CD4-positive, alpha-beta memory T cell (primary cell): ENCODE measurements at places on chromosomes 12 and 14. TPM values are rescaled to one million over a fixed set of nuclear protein-coding genes. Genes with fewer than 3 reads are reported as not detected.

DNA sequence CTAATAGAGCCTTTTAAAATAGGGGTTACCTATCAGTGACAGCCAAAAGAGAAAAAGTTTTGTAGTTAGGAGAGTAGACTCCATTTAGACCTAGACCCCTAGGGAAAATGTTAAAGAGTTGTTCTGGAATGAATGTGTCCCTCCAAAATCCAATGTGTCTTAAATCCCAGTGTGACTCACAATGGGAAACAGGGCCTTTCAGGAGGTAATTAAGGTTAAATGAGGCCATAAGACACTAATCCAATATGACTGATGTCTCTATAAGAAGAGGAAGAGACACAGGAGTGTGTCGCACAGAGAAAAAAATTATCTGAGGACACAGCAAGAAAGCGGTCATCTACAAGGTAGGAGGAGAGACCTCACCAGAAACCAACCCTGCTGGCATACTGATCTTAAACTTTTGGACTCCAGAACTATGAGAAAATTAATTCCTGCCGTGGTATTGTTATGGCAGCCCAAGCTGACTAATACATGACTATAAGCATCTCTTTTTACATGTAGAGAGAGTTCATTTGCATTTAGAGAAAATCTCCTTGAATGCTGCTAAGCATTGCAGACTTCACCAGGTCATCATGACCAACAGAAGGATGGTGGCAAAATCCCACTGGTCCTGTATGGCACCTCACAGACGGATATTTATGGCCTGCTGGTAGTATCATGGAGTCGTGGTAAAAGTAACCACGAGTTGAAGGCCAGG lies 259.6 kb upstream of the TMTC1 start:
- no peak for DNase-seq

DNA sequence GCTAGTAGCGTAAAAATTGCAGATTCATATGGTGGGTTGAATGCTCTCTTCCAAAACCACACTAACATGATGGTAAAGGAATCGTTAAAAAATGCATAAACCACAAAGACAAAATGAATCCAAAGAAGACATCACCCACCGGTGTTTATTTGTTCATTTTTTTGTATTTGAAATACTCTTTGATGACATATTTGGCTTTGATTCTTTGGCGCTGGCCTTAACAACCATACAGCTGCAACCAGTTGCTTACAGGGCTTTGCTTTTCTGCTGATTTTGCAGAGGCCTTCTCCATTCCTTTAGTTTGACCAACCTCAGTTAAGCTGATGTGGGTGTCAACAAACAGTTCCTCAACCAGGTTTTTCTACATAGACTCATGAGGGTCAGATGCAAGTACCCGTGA lies 103.5 kb downstream of the CACNA1C start:
- DNase-seq, result no peak

- DNase-seq, result no peak
Measured at GRCh38 chr14:72169521-72169920, 237.3 kb downstream of the RGS6 start.

AMHR2 gene
- not detected for polyA plus RNA-seq

DNA sequence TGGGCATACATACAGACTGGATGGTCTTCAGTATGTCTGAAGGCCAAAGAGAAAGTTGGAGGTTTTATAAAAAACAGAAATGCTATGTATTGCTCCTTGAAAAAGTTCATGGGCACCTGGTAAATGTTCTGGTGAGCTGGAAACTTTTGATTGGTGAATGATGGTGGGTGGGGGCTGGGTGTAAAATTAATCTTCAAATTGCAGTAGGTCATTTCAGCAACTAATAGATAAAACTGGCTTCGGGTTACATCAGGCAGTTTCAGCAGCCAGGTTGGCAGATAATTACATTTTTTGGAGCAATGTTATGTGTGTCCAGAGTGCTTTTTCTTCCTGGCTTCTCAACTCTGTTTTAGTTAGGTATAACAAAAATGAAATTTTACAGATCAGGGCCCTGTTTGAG lies 35.3 kb downstream of the SDR9C7 start:
- DNase-seq, result no peak

GRCh38 chr14:71780075-71780474 lies 152.2 kb upstream of the RGS6 start:
- no peak for DNase-seq

DNA sequence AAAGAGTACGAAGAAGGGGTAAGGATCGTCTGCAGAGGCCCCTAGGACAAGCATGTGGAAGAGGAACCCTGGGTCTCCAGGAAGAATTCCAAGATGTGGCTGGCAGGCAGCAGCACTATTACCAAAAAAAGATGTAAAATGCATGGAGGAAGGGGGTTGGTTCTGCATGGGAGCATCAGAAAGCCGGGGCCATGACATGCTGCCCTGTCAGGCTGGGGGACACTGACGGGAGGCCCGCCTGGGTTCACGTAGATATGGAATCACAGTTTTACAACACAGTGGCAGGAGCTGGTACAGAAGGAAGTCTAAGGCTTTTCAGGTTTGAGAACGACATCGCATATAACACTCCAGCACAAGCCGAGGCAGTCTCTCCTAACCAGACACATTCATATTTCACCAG lies 150.0 kb upstream of the GSC start:
- no peak for DNase-seq

- DNase-seq, result no peak
Measured at GRCh38 chr12:115979351-115979750, 298.1 kb downstream of the MED13L start.

TBC1D30 gene
- polyA plus RNA-seq, result not detected

GALNT16 gene
- polyA plus RNA-seq, result not detected
